ENCODE measurements at places on chromosomes 16 and 17. TPM values are rescaled to one million over a fixed set of nuclear protein-coding genes. Genes with fewer than 3 reads are reported as not detected.

DNA sequence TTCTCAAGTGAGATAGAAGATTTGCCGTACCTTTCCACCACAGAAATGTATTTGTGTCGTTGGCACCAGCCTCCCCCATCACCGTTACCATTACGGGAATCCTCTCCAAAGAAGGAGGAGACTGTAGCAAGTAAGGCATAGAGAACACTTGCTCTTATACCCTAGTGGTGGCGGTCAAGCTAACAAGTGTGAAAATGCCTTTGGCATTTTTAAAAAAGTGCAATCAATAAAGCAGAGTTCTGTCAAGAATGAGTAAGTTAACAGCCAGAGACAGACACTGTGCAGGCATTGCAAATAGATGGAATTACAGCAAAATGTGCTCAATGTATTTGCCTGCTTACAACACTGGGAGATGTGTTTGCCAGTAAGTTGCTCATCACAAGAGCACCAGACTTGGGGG lies 7.7 kb downstream of the MSL1 start:
- H3K4me3 ChIP-seq: no peak overlapping the region
- peaks cover 8% of the 10 kb centered on the region for H3K4me1 ChIP-seq
- no peak overlapping the region for H3K27ac ChIP-seq
- no peak for DNase-seq
- H3K36me3 ChIP-seq: peaks cover 77% of the 10 kb centered on the region

C17orf107 gene
- polyA plus RNA-seq: 1.1 TPM

GRCh38 chr16:4362476-4363135 lies 9.0 kb upstream of the VASN start:
- peaks cover 72% of the 10 kb centered on the region for H3K36me3 ChIP-seq
- H3K27ac ChIP-seq: no peak overlapping the region

- no peaks in the 10 kb centered on the region for H3K36me3 ChIP-seq
- no peak for DNase-seq
- H3K4me3 ChIP-seq: no peak overlapping the region
- H3K4me1 ChIP-seq: no peaks in the 10 kb centered on the region
- peaks cover 12% of the 10 kb centered on the region for H3K27me3 ChIP-seq
Measured at GRCh38 chr16:49972961-49973360, 52.1 kb upstream of the CNEP1R1 start.

DNA sequence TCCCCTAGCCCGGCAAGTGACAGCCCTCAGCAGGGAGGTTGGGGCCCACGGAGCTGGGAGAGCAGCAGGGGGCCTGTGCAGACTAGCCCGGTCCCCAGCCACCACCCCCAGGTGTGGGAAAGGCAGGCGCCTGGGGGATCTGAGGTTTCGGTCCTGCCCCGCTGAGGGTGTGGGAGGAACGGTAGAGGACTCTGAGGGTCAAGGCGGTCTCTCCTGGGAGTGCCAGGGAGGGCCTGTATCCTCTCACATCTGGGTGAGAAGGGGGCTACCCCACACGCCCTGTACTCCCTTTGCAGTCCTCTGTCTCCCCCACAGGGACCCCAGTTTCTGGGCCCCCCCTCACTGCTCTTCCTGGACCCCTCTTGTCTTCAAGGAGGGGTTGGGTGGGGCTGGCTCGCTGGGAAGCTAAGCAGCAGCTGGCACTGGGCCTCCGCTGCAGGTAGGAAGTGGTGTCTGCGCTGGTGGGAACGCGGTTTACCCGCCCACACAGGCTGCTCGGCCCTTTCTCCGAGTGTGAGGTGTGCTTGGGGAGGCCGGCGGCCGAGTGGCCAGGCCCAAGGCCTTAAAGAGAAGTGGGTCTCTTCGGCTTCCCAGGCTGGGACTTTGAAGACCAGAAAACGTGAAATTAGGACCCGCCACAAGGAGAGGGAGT lies 15.4 kb downstream of the CD7 start:
- no peaks in the 10 kb centered on the region for H3K27me3 ChIP-seq
- H3K4me1 ChIP-seq: peaks cover 74% of the 10 kb centered on the region
- H3K4me3 ChIP-seq: no peak overlapping the region
- H3K36me3 ChIP-seq: no peaks in the 10 kb centered on the region
- H3K27ac ChIP-seq: peak overlapping the region; percentile 74

GSG1L gene
- not detected for polyA plus RNA-seq

HOXB9 gene
- not detected for polyA plus RNA-seq

MYH1 gene
- polyA plus RNA-seq: not detected

GRCh38 chr16:50989047-50989446 lies 162.0 kb downstream of the SALL1 start:
- no peaks in the 10 kb centered on the region for H3K4me1 ChIP-seq
- no peaks in the 10 kb centered on the region for H3K27me3 ChIP-seq
- H3K4me3 ChIP-seq: no peak overlapping the region
- DNase-seq: no peak
- H3K27ac ChIP-seq: no peak overlapping the region

- peak within 1 kb of the TSS; percentile 86 for H3K27ac ChIP-seq
- DNase-seq: peak; percentile 64
- peaks cover 19% of the 10 kb centered on the region for H3K4me1 ChIP-seq
- peak within 1 kb of the TSS; percentile 93 for H3K4me3 ChIP-seq
Measured at GRCh38 chr17:42773290-42774035, at the start of gene VPS25. Gene VPS25, plus strand, starts transcription at chr17:42773449. Its CDS starts 27 bp downstream, at chr17:42773476.
